ENCODE measurements at places on chromosomes 7 and 10.

DNA sequence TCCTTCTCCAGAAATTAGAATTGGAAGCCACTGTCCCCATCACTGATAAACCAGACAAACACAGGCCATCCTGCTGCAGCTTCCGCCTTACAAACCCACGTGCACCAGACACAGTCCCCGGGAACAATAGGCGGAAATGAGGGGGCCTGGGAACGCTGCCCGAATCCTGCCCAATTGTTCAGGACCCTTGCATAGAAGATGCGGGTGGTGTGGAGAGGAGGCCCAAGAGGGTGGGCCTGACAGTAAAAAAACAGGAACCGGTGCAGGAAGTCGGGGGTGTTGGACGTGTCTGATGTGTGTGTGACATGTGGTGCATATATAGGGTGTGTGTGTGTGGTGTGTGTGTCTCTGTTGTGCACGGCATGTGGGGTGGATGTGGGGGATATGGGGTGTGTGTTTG is 26.5 kb upstream of the CHST15 start:
- no peak for DNase-seq

DNA sequence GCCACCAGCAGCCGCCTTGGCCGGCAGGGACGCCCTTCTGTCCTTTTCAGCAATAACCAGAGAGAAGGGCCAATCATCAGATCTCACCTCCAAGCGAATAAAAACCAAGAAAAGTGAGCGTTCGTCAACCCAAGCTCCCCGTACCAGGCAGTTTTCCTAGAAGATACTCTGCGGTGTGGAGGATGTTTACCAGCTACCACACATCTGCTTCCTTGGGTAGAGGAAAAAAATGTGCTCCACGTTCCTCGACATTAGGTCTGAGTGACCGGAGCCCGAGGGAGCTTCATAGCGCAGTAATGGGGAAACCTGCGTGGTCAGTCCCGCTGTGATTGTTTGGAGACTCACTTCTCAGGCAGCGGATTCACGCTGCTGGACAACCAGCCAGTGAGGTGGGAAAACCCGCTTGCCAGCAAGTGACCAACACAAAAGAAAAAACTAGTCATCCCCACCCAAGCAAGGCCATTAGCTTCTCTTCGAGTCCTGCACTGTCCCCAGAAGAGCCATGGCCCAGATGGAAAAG is 73.0 kb downstream of the ZRANB1 start:
- DNase-seq, result no peak

- no peak for DNase-seq
Measured at GRCh38 chr7:100019908-100020307, 4.5 kb downstream of the ZKSCAN1 start.

DNA sequence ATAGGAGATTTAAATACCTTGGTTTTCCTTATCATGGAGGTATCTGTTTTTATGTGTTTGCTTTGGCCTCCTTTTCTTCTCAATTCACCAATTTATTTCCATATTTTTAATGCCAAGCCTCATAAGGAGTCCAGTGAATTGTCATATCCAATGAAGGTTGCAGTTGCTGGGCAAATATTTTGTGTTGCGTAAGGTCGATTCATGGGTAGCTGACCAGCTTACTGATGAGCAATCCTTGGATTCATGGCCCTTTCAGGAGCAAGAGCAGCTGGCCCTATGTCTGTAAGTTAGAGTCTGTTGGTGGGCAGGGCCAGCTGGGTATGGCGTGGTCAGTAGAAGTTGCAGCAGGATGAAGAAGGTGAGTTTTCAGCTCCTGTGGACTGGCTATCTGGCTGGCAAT is 182.9 kb downstream of the PFKFB3 start:
- no peak for DNase-seq

- no peak for DNase-seq
Measured at GRCh38 chr10:96651998-96652431, 65.2 kb upstream of the TM9SF3 start.

DNA sequence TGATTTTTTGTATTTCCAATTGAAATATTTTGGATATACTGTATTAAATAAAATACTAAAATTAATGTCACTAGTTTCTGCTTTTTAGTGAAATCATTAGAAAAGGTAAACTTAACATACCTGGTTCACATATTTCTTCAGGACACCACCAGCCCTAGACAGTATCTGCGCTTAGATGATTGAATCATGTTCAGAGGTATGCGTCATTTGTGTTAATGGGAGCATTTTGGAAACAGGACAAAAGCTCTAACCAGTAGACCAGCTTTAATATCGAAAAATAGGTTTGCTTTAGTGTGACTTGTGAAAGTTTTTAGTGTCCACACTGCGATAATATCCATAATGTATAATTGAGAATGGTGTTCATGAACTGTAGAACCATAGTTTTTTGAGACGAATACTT is 47.1 kb downstream of the DNAJB6 start:
- no peak for DNase-seq

GRCh38 chr10:98519841-98520240 is 73.1 kb upstream of the HPS1 start:
- DNase-seq, result no peak

DNA sequence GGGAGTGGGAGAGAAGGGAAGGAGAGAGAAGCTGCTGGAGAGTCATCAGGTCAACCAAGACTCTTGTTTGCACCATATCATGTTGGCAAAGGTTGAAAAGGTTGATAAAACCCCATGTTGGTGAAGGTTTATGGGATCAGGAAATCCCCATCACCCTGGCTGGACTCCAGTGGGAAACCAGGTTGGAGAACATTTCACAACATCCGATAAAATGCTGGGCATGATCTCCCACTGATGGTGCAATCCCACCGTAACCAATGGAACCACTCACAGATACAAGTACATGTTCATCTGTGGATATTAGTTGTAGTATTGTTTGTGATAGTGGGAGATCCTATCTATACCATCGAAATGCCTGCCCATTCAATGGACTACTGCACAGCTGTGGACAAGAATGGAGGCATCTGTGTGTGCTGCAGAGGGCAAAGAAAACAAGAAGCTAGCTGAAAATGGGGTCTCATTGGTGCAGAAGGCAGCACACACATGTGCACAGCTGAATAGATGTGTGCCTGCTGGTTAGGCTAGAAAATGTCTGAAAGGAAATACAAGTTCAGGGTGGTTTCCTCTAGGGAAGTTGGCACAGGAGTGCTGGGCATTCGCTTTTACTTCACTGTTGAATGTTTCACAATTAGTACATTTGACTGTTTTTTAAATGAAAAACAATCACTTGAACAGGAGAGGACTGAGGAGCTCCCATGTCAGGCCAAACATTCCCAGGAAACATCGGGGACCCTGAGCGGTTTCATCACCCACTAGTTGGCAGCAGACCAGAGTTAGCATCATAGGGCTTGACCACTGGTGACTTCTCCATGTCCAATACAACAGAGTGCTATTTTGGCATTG is 80.4 kb upstream of the MGMT start:
- no peak for DNase-seq

DNA sequence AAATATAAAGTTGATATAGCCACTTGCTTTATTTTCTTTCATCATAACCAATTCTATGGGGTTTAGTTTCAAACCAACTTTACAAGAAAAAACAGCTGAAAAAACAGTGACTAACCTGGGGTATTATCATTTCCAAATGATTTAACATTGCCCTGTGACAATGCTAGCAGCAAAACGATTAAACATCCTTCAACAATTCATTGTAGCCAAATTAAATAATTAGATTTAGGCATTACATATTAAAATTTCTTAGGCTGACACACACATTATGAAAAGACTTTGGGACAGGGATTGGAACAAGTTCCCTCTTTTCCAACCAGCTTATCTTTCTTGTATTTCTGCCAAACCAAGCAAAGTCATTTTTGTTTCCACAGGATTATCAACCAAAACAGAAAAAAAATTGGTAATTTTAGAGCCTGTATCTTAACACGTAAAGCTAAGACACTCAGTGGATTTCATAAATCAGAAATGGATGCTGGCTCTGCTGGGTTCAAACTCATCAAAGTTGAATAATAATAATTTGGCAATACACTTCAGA is 84.0 kb downstream of the SEMA3D start:
- DNase-seq, result no peak

- DNase-seq, result peak; percentile 35
Measured at GRCh38 chr7:101308245-101309085, 13.1 kb downstream of the IFT22 start.

- DNase-seq, result no peak
Measured at GRCh38 chr7:98870807-98871491, 1.1 kb upstream of the TMEM130 start.

GRCh38 chr10:122854648-122855047 is 9.0 kb upstream of the CUZD1 start:
- DNase-seq, result no peak

DNA sequence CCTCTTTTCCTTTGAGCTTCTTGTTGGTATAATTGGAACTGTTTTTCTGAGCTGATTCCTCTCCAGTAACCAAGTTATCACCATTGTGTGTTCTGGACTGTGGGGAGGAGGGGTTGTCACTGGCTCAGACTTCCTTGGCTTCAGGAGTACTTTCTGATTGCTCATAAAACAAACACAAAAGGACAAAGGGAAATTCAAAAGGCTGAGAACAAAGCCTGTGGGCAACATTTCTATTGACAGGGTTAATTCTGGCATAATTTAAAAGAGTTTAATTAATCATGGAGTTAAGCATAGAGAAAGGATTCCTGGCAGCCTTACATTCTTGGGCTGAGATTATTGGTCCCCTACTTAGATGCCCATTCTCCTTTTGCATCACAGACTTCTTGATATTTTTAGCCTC is 222.9 kb upstream of the KMT2E start:
- DNase-seq, result no peak

GRCh38 chr10:121675344-121675743 is 77.1 kb upstream of the FGFR2 start:
- DNase-seq, result no peak

DNA sequence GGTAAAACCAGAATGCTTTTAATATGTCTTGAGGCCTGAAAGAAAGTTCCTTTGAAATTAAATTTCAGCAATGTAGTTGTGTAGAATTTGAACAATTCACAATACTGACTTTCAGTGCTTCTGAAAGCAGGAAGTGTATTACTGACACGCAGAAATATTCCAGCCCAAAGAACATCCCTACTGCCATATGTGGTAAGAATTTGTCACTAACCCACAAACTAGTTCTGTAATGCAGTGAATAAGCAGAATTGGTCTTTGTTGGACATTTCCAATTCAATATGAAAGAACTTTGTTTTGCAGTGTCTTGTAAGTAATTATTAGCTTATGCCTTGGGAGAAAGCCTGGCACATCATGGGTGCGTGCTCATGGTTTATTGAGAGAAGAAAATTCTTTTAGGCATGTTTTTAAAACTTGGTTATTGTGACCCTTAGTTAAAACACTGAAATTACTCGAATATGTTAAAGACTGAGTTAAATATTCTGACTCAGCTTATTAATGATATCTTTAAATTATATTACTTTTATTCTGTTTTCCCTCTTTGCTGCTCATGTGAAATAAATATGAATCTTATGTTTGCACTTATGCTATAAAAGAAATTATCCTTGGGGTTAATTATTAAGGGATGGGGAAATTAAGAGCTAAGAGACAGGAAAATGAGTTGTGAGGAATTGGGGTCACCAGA is 33.4 kb downstream of the PTPN12 start:
- DNase-seq, result no peak

DNA sequence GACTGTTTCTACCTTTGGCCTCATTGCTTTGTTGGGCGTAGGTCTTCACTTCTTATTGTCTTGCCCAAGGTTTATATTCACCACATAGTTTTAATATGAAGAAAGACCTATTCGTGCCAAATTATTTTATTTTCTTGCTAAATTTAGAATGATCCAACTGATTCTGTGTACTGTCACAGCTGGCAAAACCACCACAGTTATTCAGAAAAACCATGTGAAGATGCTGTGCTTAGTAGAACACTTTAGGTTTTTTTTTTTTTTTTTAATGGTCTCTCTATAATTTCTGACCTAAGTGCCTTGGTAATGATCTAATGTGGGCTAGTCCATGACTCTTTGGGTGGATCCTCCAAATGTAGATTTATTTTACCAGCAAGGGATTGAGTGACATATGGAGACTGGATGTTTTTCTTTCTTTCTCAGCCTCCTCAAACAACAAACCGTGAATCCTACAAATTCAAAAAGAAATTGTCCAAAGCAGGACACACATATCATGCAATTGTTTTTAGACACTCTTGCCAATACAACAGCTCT is 243.8 kb downstream of the DYNC1I1 start:
- DNase-seq, result no peak

GRCh38 chr7:128986609-128987008 is 48.9 kb downstream of the IRF5 start:
- no peak for DNase-seq

- peak; percentile 27 for DNase-seq
Measured at GRCh38 chr7:30285536-30286284, 1.3 kb downstream of the ZNRF2 start.

DNA sequence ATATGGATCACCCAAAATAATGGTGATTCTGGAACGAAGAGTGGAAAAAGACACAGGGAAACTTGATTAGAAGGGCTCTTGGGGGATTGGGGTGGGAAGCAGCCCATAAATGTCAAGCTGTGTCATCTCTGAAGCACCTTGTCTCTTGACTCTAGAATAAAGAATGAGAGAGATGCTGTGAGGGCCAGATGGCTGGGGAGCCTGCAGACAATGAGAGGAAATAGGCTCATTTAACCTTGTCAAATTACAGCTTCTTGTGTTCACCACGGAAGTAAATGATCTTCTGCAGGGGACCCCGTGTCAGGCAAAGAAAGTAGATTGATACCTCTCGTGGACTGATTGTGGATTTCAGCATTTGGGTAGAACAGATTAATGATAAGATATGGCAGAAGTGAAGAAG is 159.3 kb downstream of the ST7 start:
- DNase-seq, result no peak

DNA sequence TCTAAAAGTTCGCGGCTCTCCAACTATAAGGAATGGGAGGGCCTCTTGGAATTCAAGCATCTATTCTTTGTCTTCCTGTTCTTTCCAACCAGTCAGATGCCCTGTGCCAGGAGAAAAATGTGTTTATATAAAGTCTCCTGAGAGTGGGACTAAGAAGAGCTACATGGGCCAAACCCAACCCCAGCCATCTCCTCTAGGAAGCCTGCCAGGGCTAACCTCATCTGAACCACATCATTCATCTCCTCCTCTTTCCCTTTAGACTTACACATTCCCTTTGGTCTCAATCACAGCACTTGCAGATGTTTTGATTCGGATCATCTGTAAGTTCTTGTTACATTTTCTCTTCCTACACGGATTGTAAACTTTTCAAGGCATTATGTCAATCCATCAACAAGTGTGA is 62.6 kb downstream of the DOCK4 start:
- no peak for DNase-seq

DNA sequence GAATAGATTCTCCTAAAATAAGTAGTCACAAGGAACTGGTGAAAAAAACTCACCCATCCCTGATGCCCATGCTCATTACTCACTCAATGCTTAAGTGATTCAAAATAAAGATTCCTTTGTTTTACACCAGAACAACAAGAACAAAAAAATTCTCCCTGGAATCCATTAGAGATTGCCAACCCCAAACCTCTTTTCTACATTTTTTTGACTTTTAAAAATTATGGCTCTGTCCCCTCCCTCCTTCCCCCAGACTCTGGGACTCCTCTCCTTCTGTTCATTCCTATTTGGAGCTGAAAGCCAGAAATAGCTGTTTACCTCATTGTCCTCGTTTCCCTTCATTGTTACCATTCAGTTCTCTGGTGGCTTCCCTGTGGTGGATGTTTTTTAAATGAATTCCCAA is 63.2 kb upstream of the FHIP2A start:
- no peak for DNase-seq

GRCh38 chr10:79459243-79459642 is 13.8 kb upstream of the ZCCHC24 start:
- DNase-seq, result no peak

All from stimulated activated CD4-positive, alpha-beta T cell treated with anti-CD3 and anti-CD28 coated beads, Interleukin-4, amount 100 ng/mL, for 4 hours (primary cell).